ENCODE measurements at places on chromosomes 5 and 9.

GRCh38 chr5:173247510-173247909 lies 12.5 kb upstream of the NKX2-5 start:
- DNase-seq = no peak

GRCh38 chr9:99066571-99066970 lies 38.3 kb upstream of the TGFBR1 start:
- DNase-seq = no peak

DNA sequence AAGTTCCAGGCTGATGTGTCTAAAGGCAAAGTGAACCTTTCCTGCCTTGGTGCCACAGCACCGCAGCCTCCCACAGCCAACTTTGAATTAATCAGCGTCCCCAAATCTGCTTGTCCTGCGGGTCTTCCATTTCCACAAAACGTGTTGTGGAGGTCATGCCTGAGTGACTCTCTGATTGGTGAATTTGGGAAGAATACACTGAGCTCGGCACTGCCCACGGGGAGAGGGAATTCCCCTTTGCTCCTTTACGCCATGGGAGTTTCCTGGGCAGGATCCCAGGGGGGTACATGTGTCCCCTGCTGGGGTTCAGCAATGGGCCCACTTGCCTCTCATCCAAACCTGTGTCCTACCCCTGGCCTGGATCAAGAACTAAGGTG lies 90.4 kb downstream of the LHX2 start:
- no peak for DNase-seq

DNA sequence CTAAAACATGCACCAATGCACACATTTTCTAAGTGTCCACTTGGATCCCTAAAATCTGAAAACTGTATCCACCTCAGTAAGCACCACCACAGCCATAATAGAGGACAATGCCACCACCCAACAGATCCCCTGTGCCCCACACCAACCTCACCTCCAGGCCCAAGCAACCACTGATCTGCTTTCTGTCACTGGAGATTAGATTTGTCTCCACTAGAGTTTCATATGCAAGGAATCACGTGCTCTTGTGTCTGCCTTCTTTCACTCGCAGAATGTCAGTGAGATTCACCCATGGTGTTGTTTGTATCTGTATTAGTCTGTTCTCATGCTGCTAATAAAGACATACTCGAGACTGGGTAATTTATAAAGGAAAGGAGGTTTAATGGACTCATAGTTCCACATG lies 216.1 kb upstream of the WWC1 start:
- DNase-seq = no peak

- no peak for DNase-seq
Measured at GRCh38 chr9:130994135-130995085, 14.6 kb upstream of the LAMC3 start.

DNA sequence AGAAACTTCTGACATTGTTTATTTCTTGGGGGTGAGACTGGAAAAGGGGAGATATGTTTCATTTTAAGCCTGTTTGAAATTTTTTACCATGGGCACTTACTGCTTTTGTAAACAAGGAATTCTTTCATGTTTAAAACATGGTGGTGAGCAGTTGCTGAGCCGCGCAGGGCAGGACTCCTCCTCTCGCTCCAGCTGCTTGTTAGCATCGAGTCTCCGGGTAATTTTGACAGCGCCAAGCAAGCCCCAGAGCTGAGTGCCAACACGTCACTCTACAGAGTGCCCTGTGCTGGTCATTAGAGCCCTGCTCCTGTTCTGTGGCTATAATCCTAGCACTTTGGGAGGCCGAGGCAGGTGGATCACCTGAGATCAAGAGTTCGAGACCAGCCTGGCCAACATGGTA lies 116.5 kb upstream of the MSX2 start:
- no peak for DNase-seq

DNA sequence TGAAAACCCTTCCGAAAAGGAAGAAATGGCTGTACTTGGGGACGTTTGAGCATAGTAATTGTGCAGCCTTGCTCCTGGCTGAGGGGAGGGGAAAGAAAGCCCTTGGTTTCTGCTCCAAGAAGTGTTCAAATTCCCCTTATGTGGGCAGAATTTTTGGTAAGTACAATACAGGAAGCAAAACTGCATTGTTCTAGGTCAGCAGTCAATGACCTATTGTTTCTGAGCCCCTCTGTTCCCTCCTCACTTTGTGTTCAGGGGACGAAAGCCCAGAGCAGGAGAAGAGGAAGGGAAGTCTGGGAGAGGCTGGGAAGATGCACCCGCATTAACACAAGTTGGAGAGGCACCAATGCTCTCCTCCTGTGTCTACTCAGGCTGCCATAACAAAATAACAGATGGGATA lies 11.9 kb downstream of the BASP1 start:
- DNase-seq = no peak

DNA sequence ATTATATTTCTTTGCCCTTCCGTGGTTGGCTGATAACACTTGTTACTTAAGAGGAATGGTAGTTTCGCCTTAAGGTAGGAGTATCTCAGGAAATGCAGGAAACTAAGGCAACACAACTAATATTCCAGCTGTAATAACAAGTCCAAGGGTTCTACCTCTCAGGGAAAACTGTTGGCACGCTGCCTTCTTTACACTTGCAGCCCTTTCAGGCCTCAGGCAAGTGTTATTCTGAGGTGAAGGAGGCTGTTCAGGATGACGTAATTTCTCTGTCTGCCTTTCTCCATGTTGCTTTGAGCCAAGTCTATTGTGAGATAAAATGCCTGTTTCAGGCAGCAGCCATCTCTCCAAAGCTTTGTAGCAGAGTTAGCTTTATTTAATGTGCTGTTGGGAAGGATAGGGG lies 38.0 kb downstream of the VCAN start:
- no peak for DNase-seq

- DNase-seq = no peak
Measured at GRCh38 chr5:3103262-3103811, 351.9 kb upstream of the IRX2 start.

GRCh38 chr9:121645853-121646807 lies 5.3 kb upstream of the DAB2IP start:
- DNase-seq = no peak

DNA sequence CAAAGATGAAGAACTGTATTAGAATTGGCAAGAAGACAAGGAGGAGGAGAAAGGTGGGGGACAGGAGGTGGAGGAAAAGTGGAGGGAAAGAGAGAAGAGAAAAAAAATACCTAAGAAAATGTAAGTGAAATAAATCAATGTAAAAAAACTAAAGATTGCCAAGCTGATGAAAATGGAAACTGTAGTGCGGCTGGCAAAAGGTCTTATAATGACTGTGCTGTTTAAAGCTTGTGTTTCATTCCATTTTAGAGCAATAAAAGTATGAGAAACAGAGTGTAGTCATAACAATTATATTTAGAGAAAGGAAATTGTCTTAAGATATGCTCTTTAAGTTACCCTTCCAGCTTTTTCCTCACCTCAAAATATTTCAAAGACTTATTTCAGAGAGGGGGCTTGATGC lies 670.5 kb upstream of the SEMA6A start:
- no peak for DNase-seq

- DNase-seq = no peak
Measured at GRCh38 chr9:86665416-86665815, 281.9 kb downstream of the GAS1 start.

DNA sequence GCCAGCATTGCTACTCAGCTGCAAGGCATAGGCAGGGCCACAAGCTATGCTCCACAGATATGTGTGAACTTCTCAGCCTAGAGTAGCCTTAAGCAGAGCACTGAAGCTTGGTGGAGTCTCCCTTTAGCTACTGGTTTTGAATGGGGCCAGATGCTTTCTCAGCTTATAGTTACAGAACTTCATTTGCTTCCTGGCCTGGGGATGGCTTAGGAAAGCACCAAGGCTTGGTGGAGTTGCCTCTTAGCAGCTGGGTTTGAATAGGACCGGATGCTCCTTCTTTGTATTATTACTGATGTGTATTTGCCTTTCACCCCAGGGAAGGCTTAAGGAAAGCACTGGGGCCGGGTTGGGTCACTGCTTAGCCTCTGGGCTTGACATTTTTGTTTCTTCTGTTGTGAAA lies 497.8 kb upstream of the SEMA6A start:
- no peak for DNase-seq

GRCh38 chr5:60687927-60688720 lies 11.8 kb downstream of the DEPDC1B start:
- no peak for DNase-seq

DNA sequence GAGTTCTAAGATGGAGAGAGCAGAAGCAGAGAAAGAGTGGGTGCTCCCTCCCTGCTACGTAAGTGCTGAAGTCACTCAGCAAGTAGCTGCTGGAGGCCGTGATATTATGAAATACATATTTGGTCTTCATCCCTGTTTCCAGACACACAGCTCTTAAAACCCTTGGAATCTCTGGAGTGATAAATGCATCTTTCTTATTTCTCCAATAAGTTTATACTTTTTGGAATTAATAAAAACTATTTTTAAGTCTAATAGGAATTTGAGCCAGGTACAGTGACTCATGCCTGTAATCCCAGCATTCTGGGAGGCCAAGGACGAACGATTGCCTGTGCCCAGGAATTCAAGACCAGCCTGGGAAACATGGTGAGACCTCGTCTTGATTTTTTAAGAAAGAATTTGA lies 60.6 kb downstream of the AUH start:
- DNase-seq = no peak

- DNase-seq = no peak
Measured at GRCh38 chr9:123651273-123651672, 278.7 kb downstream of the DENND1A start.

- no peak for DNase-seq
Measured at GRCh38 chr9:29793970-29794369, 2220.7 kb upstream of the C9orf72 start.

DNA sequence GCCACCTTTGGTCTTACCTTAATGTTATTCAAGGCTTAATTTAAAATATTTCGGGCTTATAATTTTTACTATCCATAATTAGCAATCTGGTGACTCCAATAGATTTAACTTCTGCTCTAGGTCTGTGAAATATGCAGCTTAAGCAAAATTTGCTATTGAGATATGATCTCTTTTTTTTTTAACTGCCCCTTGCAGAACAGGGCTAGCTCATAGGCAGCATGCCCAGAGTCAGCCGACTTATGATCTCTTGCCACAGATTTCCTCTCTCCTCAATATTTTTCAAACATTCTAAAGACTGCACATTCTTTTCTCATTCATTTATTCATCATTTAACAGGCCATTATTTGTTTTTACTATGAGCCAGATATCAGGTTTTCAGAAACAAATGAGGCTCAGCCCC lies 4.5 kb downstream of the TTC23L start:
- no peak for DNase-seq

DNA sequence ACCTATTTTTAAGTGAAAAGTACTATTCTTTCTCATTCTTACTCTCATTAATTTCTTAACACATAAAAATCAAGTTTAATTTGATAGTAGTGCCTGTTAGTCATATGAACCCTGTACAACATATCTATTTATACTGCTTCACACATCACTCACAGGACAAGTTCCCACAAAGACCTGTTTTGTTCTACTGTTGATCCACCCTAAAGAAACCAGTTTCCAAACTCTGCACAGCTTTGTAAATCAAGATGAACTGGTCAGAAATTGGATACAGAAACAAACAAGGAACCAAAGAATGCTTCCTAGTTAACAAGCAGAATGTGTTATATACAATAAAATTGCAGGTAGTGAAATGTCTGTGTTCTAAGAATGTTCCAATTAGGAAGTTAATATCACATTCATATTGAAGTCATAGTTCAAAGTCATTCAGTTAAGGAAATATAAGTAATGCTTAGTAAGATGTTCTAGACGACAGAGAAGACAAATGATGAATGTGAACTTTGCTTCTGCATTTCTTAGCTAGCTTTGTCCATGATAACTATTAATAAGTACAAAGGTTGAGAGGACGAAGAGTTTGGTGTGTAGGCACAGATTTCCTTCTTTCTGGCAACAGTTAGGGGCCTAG lies 33.4 kb downstream of the C9orf85 start:
- DNase-seq = no peak

DNA sequence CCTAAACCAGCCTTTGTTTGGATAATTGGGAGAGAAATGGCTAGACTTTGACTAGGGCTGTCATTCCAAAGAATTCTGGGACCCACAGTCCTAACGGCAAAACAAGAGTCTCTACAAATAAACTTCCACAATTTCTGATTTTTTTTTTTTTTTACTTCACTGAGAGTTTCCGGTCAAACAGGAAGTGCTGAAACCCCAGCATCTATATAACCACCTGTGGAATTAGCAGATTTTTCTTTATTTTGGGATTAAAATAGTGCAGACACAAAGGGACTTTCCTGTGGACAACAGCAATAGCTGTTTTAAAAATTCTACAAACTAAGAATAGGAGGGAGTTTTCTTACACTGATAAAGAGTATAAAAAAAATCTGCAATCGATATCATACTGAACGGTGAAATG lies 157.4 kb downstream of the ARSB start:
- DNase-seq = no peak

DNA sequence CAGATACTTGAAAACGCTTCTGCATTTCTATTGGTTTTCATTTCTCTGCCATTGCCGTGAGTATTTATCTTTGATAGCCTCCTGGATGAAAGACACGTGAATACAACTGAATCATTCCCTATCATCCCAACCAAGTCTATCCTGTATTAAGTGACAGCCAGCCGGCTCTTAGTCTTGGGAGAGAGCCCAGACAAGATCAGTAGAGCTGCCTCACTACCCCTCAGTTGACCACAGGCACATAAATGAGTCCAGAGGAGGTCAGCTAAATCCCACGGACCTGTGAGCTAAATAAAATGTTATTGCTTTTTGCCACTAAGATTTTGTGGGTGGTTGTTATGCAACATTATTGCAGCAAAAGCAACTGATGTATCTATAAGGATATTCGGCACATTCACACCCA lies 639.0 kb upstream of the ACO1 start:
- no peak for DNase-seq

DNA sequence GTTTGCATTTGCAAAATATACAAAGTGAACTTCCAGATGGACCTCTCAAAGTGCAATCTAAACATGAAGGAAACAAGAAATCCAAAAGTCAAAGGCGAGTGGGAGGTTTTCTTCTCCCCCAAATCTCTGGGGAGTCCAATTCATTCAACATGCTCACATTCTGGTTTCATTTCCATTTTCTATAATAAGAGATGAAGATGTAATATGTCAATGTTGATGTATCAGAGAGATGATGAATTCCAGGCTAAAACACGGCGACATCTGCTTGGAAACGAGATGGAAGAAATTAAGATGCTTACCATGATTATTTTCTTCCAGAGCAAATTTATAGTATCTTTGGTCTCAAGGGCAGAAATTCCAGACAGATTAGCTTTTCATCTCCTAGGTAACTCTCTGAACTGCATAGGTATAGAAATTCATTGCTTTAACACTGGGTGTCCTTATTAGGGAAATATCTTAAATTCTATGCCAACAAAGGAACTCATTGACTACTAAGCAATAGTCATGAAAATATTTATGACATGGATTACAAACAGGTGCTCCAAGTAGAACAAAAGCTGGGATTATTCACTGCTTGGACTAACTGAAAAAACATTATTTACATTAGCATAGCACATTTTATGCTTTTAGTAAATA lies 287.9 kb downstream of the SEC61B start:
- DNase-seq = no peak

- no peak for DNase-seq
Measured at GRCh38 chr9:114824110-114824509, 18.3 kb upstream of the TNFSF15 start.
